ENCODE measurements at places on chromosomes 2 and 18.

- DNase-seq, result no peak
Observed at GRCh38 chr2:147512206-147512605, 332.6 kb upstream of the ACVR2A start.

- no peak for DNase-seq
Observed at GRCh38 chr2:174600349-174600748, 2.7 kb upstream of the WIPF1 start.

DNA sequence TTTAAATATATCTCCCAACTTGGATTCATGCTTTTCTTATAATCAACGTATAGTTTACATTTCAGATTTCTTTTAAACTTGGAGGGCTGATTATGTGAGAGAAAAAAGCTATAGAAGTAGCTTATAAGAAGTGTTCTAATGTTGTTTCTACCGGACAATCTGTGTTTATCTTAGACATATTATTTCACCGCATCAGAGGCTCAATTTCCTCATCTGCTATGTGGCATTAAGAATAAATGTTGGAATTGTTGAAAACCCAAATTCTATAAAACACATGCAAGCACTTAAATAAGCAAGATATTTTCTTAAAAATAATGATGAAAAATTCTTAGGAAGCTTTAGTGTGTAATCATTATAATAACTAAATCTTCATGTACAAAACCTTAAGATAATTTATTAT, 407.9 kb downstream of the HRH4 start:
- no peak for DNase-seq

GRCh38 chr2:105391763-105392662, 6.8 kb downstream of the FHL2 start:
- no peak for DNase-seq

- DNase-seq, result no peak
Observed at GRCh38 chr2:36352701-36353100, 2.9 kb upstream of the CRIM1 start.

DNA sequence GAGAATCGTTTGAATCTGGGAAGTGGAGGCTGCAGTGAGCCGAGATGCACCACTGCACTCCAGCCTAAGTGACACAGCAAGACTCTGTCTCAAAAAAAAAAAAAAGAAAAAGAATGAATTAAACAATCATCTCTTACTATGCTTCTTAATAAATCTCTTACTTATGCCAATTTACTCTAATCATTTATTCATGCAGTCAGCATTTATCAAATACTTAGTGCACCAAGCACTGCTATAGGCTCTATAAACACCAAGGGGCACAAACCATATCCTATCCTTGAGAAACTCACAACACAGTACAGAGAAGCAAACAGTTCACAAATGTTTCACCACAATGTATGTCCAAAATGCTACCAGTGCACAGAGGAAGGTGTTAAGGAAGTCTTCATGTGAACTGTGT, 189.4 kb downstream of the PDE11A start:
- DNase-seq, result no peak

DNA sequence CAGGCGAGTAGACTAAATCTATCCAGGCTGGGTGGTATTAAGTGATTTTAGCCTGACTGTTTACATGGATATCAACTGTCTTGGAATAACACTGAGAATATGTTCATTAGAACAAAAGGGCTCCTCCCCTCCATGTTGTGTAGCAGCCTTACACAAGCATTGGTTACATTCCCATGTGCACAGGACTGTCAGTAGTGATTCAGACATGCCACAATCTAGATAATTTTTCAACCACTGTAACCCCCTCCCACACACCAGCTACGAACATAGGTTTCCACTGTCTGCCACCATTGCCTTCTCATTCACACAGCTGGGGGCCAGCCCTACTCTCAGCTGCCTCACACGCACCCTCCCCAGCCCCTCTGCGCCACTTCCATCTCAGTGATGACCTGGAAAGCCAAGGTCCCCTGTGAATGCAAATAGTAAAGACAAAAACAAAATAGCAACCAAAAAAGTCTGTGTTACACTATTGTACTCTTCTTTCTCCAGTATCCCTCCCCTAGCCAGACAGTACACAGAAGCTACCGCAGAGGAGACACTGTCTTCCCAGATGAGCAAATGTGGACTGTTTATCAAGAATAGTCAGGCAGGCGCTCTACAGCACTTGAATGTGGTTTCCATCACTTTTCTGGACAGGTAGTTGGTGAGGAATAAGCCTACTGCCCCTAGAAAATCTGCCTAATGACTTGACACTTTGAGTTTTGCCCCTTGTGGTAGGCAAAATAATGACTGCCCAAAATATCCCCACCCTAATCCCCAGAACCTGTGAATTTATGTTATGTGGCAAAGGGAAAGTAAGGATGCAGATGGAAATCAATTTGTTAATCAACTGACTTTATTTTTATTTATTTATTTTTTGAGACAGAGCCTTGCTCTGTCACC, 27.9 kb upstream of the TYMS start:
- no peak for DNase-seq

DNA sequence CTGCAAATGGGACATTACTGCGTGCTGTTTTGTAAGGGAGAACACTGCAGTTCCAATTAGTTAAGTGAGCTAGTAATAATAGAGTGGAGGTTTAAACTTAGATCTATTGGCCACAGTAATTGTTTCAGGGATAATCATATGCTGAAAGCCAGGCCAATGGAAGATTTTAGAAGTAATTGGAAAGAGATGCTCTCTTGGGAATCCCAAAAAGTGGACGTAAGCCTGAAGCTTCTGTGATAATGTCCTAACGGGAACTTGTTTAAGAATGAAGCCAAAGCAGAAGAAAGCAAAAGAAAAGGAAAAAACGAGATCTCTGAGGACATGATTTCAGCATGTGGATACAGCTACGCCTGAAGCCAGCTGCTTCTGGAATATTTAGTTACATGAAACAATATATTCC, 594.6 kb downstream of the SLC4A3 start:
- no peak for DNase-seq

- DNase-seq, result no peak
Observed at GRCh38 chr2:120930864-120931263, 195.2 kb downstream of the GLI2 start.

GRCh38 chr2:43196768-43197587, 29.4 kb downstream of the ZFP36L2 start:
- no peak for DNase-seq

GRCh38 chr2:54670485-54671009, 52.9 kb upstream of the EML6 start:
- no peak for DNase-seq

DNA sequence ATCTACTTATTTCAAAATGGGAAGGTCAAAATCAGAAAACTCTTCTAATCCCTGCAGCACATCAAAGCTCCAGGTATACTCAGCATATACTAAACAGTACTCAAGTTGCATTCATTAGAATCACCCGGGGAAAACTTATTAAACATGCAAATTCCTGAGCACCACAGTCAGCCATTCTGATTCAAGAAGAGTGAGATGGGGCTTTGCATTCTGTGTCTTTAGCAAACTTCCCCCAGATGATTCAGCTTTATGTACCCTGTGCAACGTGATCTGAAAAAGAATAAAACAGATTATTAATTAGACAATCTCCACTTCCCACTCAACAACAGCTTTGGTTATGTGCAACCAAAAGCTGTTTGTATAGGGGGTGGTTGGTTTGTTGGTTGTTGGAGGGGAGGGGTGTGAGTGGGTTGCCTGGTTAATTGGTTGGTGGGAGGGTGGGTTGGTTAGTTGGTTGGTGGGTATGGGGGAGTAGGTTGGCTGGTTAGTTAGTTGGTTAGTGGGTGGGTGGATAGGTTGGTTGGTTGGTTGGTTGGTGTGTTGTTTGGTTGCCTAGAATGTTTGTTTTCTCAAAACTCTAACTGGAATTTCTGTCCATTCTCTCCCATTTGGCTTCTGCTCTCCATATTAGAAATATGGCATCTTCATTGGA, 112.5 kb upstream of the AGAP1 start:
- no peak for DNase-seq

DNA sequence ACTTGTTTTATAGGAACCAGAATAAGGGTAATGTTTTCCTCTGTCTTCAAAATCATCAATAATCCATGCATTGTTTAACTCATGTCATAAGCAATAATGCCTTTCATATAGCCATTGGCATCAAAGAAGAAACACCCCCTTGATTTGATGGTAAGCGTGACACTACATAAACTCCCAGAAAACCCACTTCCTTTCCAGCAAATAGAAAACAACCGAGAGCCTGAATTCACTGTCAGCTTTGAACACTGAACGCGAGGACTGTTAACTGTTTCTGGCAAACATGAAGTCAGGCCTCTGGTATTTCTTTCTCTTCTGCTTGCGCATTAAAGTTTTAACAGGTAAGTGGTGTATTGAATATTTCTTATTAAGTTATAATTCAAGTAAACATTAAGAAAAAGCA, at the start of gene ICOS:
ICOS (plus strand) TSS at position 229 of the 400 bp plus-strand sequence; CDS start at position 281, 52 bp downstream.
- no peak for DNase-seq

DNA sequence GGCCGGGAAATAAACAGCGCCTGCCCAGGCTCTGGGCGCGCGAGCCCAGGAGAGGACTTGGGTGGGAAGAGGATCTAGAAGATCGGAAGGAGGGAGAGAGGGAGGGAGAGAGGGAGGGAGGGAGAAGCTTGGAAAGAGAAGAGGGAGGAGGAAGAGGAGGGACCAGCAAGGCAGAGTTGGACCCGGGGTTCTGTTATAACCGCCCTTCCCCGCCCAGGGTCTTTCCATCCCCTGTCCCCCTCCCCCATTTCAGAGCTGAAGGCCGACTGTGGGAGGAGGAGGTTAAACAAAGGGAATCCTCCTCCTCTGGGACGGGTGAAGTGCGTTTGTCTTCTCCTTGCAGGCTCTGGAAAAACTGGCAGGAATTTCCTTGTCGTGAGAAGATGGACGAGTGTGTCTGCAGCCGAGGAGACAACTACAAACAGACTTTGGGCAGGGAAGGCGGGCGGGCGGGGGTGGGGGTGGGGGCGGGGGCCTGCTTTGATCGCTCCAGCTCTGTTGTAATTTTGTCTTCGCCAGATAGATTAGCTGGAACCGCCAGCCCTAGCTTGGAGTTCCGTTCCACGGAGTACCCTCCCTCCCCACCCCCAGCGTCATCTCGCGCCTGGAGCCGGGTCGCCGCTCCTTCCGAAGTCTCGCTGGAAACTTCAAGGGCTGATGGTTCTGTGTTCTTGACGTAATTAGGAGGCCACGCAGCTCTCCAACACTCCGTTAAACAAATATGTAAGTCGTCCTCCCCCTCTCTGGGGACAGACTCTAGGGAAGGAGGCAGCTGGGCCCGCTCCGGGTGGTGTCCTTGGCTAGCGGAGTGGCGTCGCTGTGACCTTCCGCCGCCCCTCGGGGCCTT, 6.4 kb upstream of the SP9 start:
- no peak for DNase-seq

DNA sequence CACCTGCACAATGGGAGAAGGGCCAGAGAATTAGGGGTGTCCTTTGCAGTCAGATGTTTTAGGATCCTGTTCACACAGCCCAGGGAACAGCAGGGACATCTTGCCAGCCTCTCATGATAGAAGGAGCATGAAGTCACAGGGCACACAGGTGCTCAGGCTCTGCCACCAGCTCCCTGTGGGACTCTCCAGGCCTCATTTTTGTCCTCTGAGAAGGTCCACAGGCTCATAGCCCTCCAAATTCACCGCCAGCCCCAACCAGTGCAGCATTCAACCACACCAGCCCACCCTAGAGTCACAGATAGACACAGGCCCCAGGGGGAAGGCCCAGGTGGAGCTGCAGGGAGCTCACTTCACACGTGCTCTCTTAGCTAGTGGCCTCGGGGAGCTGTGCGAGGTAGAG, 391.7 kb downstream of the TNS1 start:
- DNase-seq, result no peak

DNA sequence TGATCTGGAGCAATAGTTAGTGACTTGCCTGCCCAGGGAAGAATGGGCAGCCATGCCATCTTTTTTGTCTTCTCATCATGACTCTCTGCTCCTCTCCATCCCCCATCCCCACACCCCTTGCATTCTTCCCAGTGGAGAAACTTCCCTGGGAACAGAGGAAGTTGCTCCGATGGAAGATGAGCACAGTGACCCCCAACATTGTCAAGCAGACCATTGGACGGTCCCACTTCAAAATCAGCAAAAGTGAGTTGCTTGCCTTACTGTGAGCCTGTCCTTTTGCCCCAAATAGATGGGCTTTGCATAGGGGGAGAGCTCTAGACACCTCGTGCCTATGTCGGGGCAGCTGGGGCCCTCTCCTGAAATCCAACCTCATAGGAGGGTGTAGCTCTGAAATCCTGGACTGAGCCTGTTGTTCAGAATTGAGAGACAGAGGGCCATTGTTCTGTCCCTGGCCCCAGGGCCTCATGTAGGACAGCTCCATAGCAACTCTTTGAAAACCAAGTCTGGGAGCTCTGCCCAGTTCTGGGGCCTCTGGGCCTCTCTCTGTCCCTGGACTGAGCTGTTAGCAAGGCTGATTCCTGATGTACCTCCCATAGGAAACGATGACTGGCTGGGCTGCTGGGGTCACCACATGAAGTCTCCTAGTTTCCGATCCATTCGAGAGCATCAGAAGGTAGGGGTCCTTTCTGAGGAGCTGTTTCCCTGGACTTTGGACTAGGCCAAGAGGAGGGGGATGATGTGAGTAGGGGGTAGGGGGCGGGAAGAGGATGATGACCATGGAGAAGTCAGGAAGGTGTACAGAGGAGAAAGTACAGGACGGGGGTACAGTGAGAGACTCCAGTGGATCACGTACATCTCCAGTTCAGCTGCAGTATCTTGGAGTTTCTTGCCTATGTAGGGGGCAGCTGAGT, 35.2 kb downstream of the TTLL4 start:
- DNase-seq, result no peak

DNA sequence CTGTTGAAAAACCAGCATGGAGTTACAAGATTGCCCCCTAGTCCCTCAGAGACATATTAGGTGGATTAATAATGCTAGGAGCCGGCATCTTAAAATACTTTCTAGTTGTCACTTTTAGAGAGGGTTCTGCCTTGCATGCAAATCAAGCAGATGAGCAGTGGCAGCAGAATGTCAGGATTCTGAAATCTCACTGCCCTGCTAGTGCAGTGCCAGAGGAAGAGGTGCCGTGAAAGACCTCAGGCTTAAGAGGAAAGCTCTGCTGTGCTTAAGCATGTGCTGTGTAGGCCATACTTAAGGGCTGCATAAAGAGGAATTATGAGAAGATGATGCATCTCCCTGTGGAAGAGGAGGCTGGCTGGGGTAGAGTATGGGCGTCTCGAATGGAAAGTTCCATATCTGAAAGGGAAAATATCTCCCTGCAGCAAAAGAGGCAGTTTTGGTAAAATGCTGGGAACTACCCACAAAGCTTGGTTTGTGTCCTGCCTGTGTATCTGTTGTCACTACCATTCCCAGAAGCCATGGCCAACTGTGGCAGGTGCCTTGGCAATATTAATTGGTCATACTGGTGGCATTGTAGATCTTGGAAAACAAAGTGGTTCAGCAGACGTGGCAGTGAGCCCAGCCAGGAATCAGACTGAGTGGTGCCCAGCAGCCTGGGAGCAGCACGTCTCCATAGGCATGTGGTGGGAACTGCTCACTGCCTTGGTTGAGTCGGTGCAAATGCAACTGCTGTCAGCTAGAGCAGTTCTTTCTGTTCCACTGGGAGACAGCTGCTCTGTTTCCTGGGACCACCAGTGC, 131.9 kb downstream of the EVA1A start:
- DNase-seq, result no peak

DNA sequence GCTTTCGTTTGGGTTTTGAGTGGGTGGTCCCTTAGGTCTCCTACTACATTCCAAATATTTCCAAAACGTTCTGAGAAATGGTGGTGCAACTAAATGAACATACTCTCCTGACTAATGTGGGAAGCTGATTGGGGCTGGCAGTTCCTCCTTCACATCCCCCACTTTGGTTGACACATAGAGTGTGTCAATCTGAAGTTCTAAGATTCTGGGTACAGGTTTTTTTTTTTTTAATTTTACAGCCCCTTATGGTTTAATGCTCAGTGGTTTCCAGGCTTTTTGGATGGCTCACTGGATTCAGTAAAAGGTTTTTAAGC, 58.4 kb upstream of the ITGB6 start:
- no peak for DNase-seq

Data from K562 (cell line).